Ammon's horn (tissue), 1 donor: ENCODE measurements at places on chromosomes 2 and 18.

- no peak for DNase-seq
Measured at GRCh38 chr2:158460632-158461297, 4.0 kb downstream of the PKP4 start.

DNA sequence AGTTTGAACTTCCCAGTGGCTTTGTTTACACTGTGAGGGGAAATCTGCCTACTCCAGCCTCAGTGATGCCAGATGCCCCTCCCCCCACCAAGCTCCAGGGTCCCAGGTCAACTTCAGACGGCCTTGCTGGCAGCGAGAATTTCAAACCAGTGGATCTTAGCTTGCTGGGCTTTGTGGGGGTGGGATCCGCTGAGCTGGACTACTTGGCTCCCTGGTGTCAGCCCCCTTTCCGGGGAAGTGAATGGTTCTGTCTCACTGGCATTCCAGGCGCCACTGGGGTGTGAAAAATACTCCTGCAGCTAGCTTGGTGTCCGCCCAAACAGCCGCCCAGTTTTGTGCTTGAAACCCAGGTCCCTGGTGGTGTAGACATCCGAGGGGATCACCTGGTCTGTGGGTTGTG lies 70.0 kb upstream of the NEUROD1 start:
- DNase-seq: no peak

DNA sequence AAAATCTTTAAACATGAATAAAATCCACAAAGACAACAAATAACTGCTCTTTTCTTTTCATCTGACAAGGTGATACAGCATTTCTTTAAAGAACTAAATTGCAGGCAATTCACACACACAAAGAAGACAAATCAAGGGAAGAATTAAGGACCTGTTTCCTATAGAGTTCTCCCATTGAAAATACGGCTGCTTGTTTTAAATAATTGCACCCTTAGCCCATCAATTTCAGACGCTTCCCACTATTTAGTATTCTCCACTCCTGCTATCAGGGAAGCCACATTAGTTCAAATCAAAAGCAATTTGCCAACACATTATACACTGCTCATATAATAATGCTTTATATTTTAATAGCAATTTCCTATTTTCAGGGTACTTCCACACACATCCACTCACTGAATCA lies 11.3 kb downstream of the CMPK2 start:
- no peak for DNase-seq

- DNase-seq: peak; percentile 90
Measured at GRCh38 chr2:29281086-29281915, 166.1 kb downstream of the CLIP4 start.

GRCh38 chr2:172962824-172963223 lies 112.8 kb upstream of the MAP3K20 start:
- DNase-seq: no peak

- no peak for DNase-seq
Measured at GRCh38 chr2:232139786-232140562, 178.5 kb downstream of the DIS3L2 start.

GRCh38 chr2:86211033-86211795 lies 12.0 kb downstream of the MRPL35 start:
- DNase-seq: no peak

- no peak for DNase-seq
Measured at GRCh38 chr18:52874774-52875173, 534.8 kb downstream of the DCC start.

- peak; percentile 82 for DNase-seq
Measured at GRCh38 chr2:192286093-192286701, 91.5 kb upstream of the TMEFF2 start.

DNA sequence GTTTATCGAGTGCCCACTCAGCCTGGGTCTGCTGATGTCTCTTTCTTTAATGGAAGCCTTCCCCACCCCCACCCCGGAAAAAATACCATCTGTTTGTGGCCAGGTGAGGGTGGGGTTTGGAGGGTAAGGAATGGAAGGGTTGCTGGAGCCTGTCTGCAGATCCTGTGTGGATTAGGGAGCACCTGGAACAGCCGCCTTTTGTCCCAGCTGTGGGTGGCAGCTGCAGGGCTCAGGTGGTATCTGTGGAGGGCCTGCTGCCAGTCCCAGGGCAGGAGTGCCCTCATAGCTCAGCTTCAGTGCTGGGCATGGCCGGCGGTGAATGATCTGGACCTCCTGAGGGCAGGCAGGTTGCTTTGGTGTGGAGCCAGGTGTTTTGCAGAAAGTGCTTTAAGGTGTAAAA lies 45.3 kb downstream of the IMPA2 start:
- no peak for DNase-seq

- DNase-seq: no peak
Measured at GRCh38 chr2:143901185-143901842, 618.6 kb downstream of the ZEB2 start.
